ENCODE measurements at places on chromosomes 7 and 10.

GRCh38 chr7:129569811-129570215, 41.7 kb upstream of the NRF1 start:
- peak; percentile 76 for DNase-seq

DNA sequence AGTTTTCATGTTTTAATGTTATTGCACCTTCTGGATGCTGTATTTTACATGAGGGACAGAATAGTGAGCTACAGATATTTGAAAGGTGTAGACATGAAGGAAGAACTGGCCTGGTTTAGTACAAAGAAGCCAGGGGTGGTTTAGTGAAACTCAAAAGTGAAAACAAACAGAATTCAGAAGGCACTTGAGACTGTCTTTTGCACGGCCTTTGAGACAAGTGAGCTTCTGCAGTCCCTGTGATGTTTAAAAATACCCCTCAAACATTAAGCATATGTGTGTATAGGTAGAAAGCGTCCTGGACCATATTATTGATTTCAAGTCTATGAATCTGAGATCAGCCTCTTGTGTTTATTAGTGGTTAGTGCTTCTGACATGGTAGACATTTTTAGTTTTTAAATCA, 118.9 kb downstream of the CDK14 start:
- DNase-seq: no peak

- no peak for DNase-seq
Measured at GRCh38 chr7:151885202-151885580, 8.3 kb upstream of the PRKAG2 start.

- no peak for DNase-seq
Measured at GRCh38 chr7:32091608-32092210, 21.5 kb upstream of the PDE1C start.

GRCh38 chr7:47322731-47323130, 259.2 kb downstream of the TNS3 start:
- DNase-seq: no peak

DNA sequence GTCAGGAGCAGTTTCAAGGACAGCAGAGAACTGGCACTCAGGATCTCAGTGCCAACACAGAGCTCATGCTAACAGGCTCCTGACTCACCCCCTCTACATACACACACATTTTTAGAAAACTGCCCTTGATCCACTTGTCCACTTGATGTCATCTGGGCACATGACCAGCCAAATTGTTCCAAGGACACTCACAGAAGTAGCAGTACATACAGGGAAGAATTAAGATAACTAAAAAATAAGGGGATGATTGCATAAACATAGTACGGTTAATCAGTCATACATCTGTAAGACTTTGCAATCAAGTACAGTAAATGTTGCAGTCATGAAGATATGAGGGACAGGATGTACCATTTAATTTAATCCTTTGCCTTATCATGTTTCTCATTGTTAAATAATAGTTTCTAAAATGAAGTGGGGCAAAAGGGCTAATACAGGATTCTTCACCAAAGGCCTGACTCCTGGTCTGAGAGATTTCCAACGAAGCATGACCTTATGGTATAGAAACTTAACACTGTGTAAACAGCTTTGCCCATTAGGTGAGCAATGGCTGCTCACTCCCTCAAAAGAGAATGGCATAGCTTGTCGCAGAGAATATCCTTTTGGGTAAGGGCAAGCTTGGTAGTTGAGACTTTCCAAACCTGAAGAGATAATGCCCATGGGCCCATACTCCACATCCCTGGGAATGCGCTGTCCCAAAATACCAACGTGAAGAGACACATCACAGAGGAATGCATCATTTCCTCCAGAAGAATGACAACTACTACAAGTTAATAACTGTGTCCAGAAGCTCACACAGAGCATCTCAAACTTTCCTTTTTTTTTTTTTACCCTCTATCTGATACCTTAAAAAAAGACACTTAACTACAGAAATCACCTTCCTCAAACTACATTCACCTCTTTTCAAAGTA, 94.1 kb downstream of the ARMH3 start:
- DNase-seq: peak; percentile 15

GRCh38 chr7:22488643-22489462, 11.1 kb downstream of the STEAP1B start:
- peak; percentile 82 for DNase-seq

DNA sequence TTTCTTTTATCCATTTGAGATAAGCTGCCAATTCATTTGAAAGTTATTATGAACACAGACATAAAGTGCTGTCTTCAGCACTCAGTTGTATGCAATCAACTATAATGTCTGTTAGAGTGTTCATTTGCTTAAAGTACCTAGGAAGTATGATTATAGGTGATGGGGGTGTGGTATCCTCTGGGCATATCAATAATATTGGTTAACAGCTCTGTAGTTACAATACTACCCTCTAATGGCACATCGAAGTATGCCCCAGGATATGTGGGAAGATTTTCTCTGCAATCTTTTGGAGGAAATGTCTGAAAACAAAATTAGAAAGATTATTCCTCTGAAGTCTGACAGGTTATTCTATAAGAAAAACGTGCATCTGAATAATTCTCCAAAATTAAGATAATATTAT, 429.7 kb downstream of the ARL4A start:
- no peak for DNase-seq

DNA sequence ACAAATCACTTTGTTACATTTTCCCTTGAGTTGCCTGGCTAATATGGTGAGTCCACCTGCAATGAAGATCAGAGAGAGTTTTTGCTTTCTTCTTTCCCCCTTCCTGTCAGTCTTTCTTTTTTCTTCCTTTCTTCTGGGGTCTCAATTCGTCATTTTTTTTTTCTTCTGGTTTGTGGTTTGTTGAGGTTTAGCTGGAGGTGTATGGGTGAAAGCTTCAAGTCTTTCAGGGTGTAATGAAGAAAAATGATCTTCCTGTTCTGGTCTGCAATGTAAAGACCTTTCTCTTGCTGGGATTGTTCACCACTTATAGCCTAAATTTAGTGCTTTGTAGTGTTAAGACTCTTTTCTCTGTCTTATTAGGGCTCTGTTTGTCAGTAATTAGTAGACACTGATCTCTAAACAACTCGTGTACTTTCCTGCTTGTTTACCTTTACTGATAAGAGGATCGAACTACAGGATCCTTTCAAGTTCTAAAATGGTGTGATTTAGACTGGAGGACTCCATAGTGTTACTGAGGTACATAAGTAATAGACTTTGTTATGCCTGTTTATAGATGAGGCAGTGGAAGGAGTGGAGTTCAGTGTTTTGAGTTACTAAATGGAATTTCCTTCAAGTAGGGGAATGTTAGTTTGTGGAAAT, 129.1 kb downstream of the SUGCT start:
- no peak for DNase-seq

DNA sequence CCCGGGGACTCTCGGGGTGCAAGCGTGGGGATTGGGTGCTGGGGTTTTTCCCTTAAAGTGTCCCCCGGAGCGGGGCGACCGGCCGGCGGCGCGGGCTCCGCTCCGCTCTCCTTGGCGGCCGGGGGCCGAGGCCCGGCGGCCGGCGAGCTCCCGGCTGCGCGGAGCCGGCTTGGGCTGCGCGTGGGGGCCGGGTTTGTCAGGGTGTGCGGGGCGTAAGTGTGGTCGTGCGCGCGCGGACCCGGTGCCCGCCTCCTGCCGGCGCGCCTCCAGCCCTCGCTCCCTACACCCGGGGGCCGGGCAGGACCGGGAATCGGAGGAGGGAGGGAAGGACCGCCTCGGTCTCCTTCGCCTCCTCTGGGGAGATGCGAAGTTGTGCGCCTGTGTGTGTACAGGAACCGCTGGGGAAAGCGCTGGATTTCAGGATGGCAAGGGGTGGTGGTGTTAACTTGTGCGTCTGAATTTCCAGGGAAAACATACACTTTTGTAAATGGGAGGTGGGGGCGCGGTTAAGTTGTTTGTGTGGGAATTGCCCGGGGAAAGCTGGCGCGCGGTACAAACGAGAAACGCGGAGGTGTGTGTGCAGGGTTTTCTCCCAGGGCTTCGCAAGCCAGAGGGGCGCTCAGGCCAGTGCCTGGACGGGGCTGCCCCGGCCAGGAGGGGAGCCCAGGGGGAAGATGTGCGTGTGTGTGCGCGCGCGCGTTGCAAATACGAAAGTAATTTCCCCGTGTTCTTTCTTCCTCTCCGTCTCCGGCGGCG, 737 bp downstream of the ZMIZ1 start:
- peak; percentile 47 for DNase-seq

DNA sequence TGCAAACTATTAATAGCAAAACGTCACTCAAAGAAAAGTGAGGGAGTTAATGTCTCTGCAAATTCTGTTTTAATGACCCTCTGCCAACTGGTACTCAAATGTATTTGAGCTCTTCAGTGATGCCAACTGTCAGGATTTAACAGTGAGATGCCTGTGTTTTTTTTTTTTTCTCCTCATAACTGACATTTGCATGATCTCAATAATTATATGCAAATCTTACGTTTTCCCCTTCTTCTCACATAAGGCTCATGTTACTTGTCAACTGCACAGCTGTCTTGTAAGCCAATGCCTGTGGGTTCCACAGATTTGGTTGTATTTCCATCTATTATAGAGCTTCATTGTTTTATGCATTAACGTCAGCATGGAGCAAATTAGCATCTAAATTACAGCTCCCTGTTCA, 38.2 kb downstream of the PPP1R3A start:
- no peak for DNase-seq

DNA sequence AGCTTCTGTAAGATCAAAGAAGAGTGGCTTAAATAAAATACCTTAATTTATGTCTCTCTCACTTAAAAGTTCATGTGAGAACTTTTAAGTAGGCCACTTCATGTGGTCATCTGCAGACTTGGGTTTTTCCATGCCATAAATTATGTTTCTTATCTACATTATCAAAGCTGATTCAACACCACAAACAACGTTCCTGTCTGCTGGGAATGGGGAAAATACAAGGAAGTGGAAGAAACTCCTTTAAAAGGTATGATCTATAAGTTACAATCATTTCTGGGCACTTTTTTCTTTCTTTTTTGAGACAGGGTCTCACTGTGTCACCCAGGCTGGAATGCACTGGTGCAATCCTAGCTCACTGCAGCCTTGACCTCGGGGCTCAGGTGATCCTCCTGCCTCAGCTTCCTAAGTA, 16.9 kb upstream of the OTUD1 start:
- DNase-seq: no peak

DNA sequence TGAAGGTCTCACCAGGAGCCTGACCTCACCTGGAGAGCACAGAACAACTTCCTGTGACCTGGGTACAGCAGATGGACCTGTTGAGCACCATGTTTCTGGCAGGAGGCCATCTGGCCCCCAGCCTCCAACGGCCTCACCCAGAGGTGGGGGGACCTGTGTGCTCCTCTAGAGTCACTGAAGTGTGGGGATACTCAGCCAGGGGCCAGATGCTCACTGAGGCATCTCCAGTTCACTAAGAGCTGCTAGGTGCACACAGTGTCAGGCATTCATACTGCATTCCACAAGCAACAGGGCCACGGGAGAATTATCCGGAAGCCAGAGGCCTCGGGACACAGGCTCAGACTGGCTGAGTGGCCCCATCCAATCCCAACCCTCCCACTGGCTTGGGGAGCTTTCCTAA, 161.4 kb downstream of the TCERG1L start:
- DNase-seq: no peak

- peak; percentile 71 for DNase-seq
Measured at GRCh38 chr7:2093215-2093842, 139.4 kb downstream of the MAD1L1 start.

GRCh38 chr10:10132009-10132408, 885.7 kb upstream of the CELF2 start:
- no peak for DNase-seq

GRCh38 chr10:61342858-61343572, 110.2 kb downstream of the TMEM26 start:
- DNase-seq: no peak

DNA sequence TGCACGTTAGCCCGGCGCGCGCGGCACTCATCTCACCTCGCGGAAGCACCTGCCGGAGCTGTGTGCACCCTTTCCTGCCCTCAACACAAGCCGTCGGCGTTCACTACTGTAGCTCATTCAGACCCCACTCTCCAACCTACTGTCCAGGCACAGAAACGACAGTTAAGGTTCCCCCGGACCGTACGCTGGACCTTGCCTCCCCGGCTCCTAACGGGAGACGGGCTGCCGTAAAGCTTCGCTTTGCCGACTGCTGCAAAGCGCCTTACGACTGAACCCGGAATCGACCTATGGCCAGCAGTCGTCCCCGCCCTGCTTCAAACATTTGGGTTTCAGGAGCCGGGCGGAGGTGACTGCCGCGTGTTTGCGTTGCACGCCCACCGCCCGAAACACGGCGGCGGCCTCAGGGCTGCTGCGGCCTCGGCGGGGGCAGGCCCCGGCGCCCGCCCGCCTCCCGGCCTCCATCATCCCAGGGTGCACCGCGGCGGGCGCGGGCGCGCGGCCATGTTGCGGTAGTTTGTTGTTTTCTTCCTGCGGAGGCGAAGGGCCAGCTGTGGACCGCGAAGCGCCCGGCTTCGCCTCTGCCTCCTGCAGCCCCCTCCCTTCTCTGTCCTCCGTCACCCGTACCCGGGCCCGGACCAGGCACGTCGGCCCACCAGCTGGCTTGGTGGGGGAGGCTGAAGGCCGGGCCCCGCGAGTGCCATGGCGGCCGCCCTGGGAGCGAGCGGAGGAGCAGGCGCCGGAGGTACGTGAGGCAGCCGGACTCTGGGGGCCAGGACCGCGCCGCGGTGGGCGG, at the start of gene RBM33:
Gene RBM33 (plus strand): TSS at position 484 of the 793 bp plus-strand sequence. CDS start 216 bp downstream, at position 700.
- DNase-seq: peak; percentile 88

- no peak for DNase-seq
Measured at GRCh38 chr10:11993834-11994468, 48.7 kb downstream of the UPF2 start.

- no peak for DNase-seq
Measured at GRCh38 chr7:9201928-9202327, 768.5 kb downstream of the NXPH1 start.

DNA sequence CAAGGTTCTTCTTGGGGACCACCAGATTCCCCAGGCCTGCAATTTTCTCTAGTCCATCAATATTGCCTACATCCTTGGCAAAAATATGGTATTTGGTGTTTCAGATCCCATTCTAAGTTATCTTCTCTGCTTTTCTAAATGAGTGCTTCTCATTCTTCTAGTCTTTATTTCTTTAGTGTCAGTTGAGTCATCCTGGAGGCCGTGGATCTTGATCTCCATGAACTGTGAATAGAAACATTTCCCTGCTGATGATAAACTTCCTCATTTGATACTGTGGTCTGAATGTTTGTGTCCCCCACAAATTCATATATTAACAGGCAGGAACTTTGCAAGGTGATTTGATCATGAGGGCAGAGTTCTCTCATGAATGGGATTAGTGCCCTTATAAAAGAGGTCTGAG, 779.3 kb downstream of the INHBA start:
- DNase-seq: no peak

DNA sequence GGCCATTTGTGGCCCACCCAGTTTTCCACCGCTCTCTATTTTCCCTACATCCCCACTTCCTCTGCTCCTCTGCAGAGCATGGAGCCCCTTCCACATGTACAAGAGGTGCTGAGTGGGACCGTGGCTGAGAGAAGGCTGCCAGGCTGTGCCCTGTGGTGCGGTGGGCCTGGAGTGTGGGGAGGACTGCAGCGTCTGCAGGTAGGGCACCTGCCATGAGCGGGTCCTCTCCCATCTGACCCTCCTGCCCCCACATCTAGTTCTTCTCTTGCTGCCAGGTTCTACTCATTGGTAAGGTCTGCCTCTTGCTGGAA, 145.6 kb upstream of the FAM20C start:
- DNase-seq: no peak
